Renal cortical epithelial cell (primary cell): ENCODE measurements at places on chromosomes 2 and 18. TPM values are rescaled to one million over a fixed set of nuclear protein-coding genes. Genes with fewer than 3 reads are reported as not detected.

DNA sequence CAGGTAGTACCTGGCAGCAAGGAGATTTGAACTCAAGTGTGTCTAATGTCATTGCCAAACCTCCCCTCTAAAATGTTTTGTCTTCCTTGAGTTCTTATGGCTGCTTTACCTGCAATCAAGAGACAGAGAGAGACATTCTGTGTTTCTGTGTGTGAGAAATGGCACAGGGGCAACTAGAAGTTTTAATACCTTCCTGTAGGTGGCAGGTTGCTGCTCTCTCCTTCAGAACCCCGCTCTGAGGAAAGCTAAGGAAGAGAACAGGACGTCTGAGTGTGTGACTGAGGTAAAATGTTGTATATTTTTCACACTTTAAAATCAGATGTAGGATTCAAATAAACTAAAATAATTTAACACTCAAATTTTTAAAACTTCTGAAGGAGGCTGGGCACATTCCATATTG is 19.2 kb downstream of the DTNA start:
- DNase-seq, result peak; percentile 58

DNA sequence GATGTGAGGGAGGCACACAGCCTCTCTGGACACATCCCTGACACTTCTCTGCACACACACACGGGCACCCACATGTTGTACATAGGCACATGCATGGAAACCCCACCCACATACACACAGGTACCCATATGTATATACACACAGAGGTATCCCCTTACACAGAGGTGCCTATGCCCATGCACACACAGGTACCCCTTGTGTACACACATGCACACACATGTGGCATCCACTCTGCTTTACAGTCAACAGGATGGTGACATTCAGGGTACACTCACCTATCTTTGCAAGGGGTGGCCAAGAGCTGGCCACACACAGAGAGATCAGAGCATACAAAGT is 59.5 kb downstream of the FAM168B start:
- DNase-seq, result no peak

GRCh38 chr2:196711625-196712024 is 72.1 kb downstream of the CCDC150 start:
- DNase-seq, result no peak

DNA sequence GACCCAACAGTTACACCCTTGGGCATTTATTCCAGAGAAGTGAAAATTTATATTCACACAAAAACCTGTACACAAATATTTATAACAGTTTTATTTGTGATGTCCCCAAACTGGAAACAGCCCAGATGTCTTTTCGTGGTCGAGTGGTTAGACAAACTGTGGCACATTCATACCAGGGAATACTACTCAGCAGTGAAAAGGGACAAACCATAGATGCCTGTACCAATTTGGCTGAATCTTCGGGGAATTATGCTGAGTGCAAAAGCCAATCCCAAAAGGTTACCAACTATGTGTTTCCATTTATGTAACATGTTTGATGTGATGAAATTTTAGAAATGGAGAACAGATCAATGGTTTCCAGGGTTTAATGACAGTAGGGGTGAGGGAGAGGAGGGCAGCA is 154.3 kb downstream of the GLI2 start:
- no peak for DNase-seq

DNA sequence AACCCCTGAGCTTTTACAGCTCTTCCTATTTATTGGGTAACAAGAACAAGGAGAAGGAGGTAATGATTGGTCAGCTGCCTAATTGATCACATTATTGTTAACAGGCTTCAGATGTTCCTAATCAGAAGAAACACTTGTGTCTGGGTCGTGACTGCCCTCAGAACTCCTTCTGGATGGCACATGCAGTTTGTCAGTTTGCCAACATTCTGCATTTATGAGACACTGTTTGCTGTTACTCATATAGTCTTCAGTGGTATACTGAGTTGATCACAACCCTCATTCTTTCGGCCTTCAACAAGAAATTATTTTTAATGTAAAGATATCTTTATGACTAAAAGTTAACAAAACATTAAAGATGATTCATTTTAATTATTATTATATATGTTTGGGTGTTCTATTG is 95.7 kb upstream of the DOCK10 start:
- no peak for DNase-seq

DNA sequence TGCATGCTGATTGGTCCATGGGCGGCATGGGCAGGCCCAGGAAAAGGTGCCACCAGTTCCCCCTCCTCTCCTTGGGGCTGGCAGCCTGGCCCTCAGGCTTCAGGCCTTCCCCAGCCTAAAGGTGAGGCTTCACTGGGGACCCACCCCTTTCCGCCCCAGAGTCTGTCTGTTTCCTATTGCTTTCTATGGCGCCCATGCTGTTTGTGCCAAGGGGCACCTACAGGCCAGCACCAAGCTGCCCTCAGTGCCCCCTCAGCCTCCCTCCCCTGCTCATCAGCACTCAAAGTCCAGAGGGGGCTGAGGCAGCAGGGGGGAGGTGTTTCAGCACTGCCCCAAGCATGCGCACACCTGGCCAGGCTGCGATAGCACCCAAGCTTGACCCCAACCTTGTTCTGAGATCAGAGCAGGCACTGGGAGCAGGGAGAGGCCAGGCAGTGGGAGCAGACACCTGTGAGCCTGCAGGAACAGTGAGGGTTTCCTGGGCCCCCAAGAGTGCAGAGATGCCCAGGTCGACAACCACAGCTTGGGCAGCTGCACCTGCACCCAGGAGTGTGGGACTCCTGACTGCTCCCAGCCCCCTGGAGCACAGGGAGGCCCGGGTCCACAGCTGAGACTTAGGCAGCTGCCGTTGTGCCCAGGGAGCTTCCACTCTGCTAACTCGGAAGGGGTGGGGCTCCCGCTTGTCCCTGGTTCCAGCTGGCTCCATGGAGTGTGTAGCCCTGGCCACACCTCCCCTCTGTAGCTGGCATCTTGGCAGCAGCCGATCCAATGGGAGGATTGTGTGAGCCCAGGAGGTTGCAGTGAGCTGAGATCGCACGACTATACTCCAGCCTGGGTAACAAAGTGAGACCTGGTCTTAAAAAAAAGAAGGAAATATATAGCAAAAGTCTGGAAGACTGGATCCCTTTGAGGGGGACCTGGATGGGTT is 69.1 kb downstream of the NCAPH start:
- DNase-seq, result peak; percentile 39

The CASP8 gene
- 48.3 and 51.8 TPM in 2 replicates for total RNA-seq

The INO80D gene
- total RNA-seq, result 7.5 and 15.3 TPM in 2 replicates

The ASXL3 gene
- total RNA-seq, result 0.05 and 0.87 TPM in 2 replicates

The CFAP53 gene
- 0.35 and 2.2 TPM in 2 replicates for total RNA-seq
